ENCODE measurements at places on chromosomes 11 and 22.
A peak's percentile ranks its signal among the peaks of the same experiment; 100 is the strongest.

DNA sequence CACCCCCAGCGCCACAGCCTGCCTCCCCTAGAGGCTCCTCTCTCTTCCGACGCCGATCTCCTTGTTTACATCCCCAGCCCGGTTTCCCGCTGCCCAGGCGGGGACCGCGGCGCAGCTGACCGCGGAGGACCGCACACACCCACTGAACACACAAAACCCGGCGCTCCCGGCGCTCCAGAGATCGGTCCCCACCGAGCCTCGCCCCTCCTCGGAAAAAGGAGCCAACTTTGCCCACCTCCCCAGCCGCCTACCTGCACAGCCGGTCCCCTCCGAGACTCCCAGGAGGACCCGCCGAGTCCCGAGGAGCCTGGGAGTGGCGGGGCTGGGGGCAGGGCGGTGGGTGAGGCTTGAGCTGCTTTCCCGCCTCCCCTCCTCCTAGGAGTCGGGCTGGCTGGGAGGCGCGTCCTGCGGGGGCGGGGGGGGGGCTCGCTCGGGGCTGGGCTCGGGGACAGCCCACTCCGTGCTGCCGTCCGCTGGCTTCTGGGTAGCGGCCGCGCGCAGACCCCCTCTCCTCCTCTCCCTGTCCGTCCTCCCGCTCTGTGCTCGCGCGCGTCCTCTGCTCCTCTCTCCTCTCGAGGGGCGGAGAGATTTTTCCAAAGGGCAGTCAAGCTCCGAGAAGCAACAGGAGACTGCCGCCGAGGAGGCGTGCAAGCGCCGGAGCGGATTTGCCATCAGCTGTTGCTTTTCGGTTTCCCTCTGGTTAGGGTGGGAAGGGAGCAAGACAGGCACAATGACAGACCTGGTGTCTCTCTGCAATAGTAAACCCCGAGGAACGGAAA lies at the start of gene FXYD6:
TSS of gene FXYD6 (minus strand) at position 318 of the 779 bp plus-strand sequence. CDS start 33,882 bp downstream, outside the sequence.
- no peak for DNase-seq

GRCh38 chr11:75241036-75241905 lies 697 bp downstream of the TPBGL start:
- DNase-seq, result peak; percentile 97

DNA sequence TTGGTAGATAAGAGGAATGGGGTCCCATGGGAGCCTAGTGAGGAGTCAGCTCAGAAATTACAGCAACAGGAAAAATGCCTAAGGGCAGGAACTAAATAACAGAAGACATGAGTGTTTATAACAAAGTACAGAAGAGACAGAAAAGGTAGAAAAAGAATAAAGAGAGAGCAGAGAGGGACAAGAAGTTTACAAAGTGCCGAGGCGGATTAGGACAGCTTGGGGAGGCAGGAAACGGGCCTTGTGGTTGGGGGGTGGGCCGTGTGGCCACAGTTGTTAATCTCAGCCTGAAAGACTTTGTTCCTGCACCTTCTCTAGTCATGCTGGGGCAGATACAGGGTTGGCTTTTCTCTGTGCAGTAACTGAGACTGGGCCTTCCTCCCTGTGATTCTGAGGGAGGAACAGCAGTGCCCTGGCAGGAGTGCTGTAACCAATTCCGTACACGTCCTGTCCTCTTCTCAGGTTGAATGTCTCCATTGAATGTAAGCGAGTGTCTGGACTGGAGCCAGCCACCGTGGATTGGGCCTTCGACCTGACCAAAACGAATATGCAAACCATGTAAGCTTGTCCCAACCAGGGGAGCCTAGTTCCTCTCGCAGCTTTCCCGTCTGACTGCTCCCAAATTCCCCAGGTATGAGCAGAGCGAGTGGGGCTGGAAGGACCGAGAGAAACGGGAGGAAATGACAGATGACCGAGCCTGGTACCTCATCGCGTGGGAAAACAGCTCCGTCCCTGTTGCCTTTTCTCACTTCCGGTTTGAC lies 13.2 kb downstream of the NAA40 start:
- DNase-seq, result peak; percentile 79

DNA sequence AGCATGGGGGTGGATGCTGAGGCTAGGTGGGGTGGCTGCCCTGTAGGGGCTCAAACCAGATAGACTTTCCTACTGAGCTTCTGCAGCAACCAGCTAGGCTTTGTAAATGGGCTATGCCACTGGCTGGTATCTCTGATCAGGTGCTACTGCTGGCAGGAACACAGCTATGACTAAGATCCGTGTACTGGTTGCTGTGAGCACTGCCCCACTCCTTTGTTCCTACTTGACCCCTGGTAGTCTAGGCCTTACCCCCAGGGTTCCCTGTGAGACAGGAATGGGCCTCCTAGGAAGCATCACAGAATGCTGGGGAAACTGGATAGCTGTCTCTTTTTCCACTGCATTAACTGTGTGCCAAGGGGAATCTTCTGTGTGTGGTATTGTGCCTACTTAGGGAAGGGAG lies 58.4 kb upstream of the GAB2 start:
- DNase-seq, result no peak

GRCh38 chr11:26929806-26930517 lies 64.0 kb upstream of the FIBIN start:
- no peak for DNase-seq

DNA sequence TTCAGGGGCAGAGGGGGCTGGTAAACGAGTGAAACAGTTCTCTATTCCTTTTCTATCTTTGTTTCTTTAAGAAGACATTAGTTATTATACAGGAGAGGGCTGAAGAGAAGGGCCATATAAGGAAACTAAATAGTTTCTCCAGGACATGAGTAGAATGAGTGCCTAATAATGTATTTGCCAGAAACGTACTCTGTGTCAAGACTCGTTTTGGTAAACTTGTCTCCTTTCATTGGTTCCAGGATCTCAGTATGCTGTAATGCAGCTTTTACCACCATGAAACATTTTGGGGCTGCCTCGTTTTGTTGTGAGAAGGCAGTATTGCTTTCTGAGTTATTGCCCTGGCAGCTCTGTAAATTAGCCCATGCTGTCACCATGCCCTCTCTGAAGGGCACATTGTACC lies 51.7 kb downstream of the POLD3 start:
- no peak for DNase-seq

DNA sequence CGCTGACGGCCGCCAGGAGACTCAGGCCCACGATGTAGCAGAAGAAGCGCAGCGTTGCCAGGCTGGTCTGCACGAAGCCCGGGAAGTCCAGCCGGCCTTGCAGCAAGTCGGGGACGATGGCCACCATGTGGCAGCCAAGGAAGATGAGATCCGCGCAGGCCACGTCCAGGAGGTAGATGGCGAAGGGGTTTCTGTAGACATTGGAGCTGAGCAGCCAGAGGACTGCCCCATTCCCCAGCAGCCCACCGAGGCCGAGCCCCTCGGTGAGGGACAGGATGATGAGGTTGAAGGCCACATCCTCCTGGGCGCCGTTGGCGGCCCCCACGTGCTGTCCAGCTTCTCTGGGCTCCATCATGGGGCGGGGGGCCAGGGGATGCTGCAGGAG lies 3.8 kb downstream of the MRGPRE start:
- DNase-seq, result no peak

- DNase-seq, result no peak
Measured at GRCh38 chr22:42286205-42286604, 15.8 kb upstream of the TCF20 start.

DNA sequence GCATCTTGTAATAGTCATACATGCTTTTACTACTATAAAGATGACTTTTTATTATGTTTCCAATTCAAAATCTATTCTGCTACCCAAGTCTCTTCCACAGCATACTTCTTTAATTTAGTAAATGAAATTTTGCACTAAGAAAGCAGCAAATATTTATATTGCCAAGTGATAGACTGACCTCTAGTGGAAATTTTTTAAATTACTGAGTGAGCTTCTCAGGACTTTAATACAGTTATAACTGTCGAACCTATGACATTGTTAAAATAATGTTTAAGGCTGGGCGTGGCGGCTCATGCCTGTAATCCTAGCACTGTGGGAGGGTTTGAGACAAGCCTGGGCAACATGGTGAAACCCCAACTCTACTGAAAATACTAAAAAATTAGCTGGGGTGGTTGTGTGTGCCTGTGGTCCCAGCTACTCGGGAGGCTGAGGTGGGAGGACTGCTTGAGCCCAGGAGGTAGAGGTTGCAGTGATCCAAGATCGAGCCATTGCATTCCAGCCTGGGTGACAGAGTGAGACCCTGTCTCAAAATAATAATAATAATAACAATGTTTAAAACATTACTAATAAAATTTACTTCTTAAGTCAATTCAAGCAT lies 27.3 kb downstream of the STK33 start:
- DNase-seq, result peak; percentile 17

GRCh38 chr22:17380359-17381087 lies 11.3 kb downstream of the CECR2 start:
- no peak for DNase-seq

- no peak for DNase-seq
Measured at GRCh38 chr11:46160100-46160499, 38.8 kb upstream of the PHF21A start.

DNA sequence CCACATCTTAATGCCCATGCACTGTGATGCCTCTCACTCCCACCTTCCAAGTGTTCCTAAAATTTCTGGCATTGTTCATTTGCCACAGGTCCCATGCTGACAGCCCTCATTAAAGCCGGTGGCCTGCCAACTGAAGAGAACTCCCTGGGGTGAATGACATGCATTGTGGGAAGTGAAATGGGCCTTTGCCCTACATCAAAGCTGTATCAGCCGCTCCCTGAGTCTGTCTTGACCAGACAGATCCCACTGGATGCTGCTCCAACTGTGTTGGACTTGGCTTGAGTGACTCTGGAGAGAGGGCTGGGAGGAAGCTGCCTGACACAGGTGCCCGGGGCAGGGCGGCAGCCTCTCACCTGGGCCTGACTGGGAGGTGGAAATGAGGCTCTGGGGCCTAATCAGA lies 8.8 kb upstream of the SEC14L4 start:
- no peak for DNase-seq

DNA sequence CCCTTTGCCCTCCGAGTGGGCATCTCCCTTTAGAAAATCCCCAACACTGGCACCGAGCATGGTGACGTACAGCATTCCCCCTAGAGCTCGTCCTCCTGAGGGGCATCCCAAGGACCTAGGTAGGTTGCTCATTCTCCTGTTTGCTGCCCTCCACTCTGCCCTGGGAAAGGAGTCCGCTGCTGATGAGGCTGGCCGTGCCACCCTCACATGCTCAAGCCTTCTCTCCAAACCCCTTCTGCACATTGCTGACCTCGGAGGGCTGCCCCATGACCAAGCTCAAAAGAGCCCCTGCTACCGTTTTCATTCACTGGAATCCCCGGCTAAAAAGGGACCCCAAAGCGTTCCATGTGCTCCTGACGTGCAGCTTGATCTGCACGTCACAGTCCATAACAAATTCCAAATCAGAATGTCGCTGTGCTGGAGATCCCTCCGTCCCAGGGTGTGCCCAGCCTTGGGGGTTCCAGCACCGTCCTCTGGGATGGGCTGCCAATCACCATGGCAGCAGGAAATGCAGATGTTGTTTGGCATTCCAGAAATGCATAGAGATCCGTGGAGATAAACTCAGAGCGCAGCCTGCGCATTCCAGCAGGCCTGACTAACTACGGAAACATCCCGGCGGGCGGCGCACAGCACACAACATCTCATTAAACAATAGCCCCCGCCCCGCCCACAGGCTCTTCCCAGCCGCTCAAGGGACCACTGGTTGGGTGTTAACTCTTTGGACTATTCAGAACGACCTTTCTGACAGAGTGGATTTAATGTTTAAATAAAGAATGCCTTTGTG lies 26.3 kb upstream of the GNB1L start:
- DNase-seq, result no peak

DNA sequence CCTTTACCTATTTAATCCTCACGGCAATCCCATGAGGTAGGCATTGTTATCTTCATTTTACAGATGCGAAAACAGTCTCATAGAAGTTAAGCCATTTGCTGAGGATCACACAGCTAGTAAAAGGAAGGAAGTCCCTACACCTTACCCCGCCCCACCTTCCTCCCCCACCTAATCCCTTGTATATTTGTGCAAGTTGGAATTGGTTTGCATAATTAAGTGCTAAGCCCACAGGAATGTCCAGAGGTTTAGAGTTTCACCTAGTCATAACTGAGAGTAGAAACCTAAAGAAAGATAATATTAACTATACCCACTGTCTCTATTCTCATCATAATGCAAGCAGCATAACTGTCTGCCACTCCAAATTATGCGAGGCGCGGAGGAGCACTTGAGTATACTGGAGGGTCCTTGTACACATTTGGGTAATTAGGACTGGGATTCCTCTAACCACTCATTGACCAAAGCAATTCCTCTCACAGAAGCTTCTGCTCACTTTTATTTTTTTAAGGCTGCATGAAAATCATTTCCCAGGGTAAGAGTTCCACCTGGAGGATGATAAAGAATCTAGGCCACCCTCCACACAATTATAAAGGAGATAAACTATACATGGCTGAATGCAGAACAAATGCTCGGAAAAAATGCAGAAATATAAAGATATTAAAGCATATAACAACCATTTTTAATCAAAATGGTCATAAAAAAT lies 199.9 kb downstream of the FAM181B start:
- no peak for DNase-seq

GRCh38 chr11:64716473-64717267 lies 6.3 kb downstream of the NRXN2 start:
- no peak for DNase-seq

DNA sequence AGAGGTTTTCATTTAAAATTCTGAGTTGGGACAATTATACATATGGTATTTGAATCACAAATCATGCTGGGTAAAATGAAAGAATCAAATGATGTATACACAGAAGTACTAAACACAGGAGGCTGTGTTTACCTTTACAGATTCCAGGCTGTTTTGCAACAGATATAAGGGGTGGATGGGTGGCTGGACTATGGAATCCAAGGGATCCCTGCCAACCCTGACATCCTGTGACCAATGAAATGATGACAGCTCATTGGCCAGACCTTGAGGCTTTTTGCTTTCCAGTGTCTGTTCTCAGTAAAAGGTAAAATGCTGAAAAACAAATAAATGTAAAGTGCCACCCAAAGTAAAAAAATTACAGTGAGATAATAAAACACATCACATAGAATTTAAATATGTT lies 3.3 kb upstream of the DDI1 start:
- no peak for DNase-seq

DNA sequence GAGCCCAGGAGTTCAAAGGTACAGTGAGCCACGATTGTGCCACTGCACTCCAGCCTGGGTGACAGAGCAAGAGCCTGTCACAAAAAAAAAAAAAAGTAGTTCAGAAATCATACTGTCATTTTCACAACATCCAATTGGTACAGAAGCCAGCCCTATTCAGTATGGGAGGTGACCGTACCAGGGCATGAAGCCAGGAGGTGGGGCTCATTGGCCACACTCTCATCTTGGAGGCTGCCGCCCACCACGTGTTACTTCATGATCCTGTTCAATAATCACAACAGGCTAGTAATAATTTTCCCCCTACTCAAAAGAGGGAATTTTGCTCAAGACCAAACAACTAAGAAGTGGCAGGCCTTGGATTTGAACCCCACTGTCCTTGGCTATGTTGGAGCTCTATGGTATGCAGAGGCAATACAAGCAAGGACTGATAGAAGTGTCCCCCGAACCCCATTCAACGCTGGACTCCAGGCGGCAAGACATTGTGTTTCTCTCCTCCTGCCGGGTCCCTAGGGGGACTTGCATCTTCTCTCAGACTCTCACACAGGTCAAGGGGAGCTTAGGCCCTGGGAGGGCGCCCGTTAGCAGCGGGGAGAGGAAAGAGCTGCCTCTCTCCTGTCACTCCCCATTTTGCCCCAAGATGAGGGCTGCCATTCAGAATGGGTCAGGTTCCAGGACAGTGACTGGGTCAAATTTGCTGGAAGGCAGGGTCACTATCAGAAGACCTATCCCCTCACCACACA lies 40.2 kb upstream of the EMID1 start:
- no peak for DNase-seq

- no peak for DNase-seq
Measured at GRCh38 chr11:75380716-75381420, 18.4 kb upstream of the RPS3 start.

All from GM13976 (cell line).